ENCODE measurements at places on chromosomes 12 and 14. TPM values are rescaled to one million over a fixed set of nuclear protein-coding genes. Genes with fewer than 3 reads are reported as not detected.

GRCh38 chr14:79018836-79019235 lies 848.7 kb downstream of the NRXN3 start:
- H3K4me3 ChIP-seq, result no peak overlapping the region
- no peaks in the 10 kb centered on the region for H3K27me3 ChIP-seq
- no peaks in the 10 kb centered on the region for H3K36me3 ChIP-seq
- H3K27ac ChIP-seq, result no peak overlapping the region
- no peak for DNase-seq
- H3K4me1 ChIP-seq, result no peaks in the 10 kb centered on the region

- H3K27ac ChIP-seq, result no peak overlapping the region
- no peak overlapping the region for H3K4me3 ChIP-seq
- no peak for DNase-seq
- no peaks in the 10 kb centered on the region for H3K27me3 ChIP-seq
Observed at GRCh38 chr12:131267576-131267975, 313.9 kb downstream of the ADGRD1 start.

DNA sequence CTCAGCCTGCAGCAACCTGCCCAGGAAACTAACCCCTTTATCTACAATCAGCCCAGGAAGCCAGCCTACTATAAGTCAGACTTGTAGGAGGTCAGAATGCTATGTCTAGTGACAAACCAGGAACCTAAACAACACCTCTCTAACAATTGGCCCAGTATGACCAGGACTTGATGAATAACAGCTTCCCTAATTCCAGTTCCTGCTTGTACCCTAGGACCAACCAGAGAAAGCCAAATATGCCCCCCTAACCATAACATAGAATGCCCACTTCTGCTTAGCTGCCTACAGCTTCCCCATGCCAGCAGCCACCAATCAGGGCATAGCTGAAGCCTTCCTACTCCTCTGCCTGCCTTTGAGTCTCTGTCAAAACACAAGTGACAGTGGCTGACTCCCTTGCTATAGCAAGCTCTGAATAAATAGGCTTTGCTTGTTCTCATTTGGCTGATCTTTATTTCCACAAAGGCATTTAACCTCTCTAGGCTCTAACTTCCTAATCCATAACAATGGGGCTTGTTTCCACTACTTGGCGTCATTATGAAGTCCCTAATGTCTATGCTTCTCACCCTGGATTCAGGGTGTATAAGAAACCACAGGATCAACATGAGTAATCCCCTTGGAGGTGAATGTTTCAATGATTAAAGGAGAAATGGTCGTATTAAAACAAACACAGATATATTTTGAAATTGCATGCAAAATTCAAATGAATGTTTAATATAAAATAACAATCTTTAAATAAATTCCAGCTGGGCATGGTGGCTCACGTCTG lies 220.2 kb downstream of the ANO6 start:
- no peak for DNase-seq
- H3K4me3 ChIP-seq, result no peak overlapping the region
- H3K27me3 ChIP-seq, result no peaks in the 10 kb centered on the region
- H3K36me3 ChIP-seq, result peaks cover 6% of the 10 kb centered on the region
- peaks cover 10% of the 10 kb centered on the region for H3K4me1 ChIP-seq

DNA sequence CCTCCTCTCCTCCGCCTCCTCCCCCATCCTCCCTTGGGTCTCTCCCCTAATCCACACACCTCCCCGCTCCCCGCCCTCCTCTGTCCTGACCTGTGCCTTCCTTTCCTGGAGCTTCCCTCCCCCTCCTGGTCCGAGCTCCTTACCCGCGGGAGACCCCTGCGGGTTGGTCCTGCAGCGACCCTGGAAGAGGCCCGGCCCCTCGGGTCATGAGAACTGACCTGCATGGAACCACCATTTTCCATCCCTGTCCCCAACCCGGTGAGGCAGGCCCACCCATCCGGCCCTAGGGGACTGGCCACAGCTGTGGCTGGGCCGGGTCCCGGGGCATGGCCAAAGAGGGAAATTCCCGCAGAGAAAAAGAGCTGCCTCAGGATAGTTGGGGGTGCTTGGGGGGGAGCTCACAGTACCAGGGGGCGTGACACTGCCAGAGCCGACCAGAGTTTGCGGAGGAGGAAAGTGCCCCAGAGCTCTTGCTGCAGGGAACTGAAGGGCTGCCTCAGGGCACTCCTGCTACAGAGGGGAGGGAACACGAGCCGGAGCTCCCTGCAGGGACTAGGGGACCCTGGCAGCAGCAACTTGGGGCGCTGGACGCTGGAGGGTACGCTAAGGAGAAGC lies 613 bp downstream of the ARHGEF40 start:
- peak overlapping the region; percentile 88 for H3K4me3 ChIP-seq
- no peak for DNase-seq
- H3K36me3 ChIP-seq, result no peaks in the 10 kb centered on the region
- no peaks in the 10 kb centered on the region for H3K27me3 ChIP-seq
- H3K27ac ChIP-seq, result peak overlapping the region; percentile 81

GRCh38 chr12:60419986-60420385 lies 824.2 kb downstream of the SLC16A7 start:
- H3K4me1 ChIP-seq, result no peaks in the 10 kb centered on the region
- H3K27ac ChIP-seq, result no peak overlapping the region
- DNase-seq, result no peak

GRCh38 chr12:107661830-107662229 lies 23.8 kb upstream of the PWP1 start:
- H3K36me3 ChIP-seq, result no peaks in the 10 kb centered on the region
- H3K4me3 ChIP-seq, result no peak overlapping the region
- no peaks in the 10 kb centered on the region for H3K27me3 ChIP-seq
- no peaks in the 10 kb centered on the region for H3K4me1 ChIP-seq

DNA sequence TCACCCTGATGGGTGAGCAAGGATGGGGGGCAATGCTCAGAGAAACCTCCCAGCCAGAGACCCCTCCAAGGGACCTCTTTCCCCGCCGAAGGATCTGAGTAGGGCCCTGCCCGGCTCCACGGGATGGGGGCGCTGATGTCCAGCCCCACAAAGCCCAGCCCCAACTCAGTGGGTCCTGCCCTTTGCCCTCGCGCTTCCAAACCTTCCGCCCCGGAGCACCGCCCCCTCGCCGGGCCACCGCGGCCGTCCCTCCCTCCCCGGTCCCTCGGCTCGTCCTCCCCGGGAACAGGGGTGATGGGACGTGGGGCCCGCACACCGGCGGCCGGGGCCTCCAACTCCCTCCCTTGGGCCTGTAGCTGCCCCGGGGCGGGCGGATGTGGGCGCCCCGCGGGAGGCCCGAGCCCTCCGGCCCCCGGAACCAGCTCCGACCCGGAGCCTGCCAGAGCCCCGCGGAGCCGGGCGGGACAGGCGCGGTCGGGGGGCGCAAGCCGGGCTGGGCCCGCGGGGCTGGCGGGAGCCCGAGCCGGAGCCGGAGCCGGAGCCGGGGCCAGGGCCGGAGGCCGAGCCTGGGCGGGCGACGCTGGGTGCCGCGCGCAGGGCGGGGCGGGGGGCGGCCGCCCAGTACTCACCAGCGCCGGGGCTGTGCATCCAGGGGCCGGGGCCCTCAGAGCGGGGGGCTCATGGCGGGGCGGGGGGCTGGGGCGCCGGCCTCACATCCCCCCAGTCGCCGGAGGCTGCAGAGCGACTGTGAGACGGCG lies 386 bp downstream of the HDAC7 start:
- peaks cover 76% of the 10 kb centered on the region for H3K4me1 ChIP-seq
- H3K4me3 ChIP-seq, result peak overlapping the region; percentile 81
- DNase-seq, result peak; percentile 50
- no peaks in the 10 kb centered on the region for H3K27me3 ChIP-seq
- H3K27ac ChIP-seq, result peak overlapping the region; percentile 99
- H3K36me3 ChIP-seq, result no peaks in the 10 kb centered on the region

- H3K27me3 ChIP-seq, result no peaks in the 10 kb centered on the region
- H3K4me3 ChIP-seq, result no peak overlapping the region
- H3K4me1 ChIP-seq, result no peaks in the 10 kb centered on the region
- H3K27ac ChIP-seq, result no peak overlapping the region
Observed at GRCh38 chr12:102462386-102462785, 18.0 kb downstream of the IGF1 start.

DNA sequence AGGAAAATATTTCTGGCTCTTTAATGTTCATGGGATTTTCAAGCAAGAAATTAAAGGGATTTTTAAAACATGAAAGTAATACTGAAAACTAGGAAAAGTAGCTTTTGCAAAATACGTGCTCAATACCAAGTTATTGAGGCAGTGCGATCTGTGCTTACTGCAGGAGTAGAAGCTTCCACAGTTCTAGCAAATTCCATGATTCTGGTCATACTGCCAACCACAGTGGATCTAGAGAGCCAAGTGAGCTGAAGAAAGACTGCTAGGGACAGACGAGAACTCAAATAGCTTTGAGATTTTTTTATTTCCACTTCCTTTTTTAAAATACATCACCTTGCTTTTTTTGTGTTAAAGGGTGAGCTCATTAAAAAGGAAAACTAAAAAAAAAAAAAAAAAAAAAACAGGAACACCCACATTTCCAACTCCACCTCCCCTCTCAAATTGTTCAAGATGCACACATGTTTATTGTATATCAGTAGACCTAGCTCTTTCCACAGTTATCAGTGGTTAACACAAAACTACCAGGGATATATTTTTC lies 26.2 kb downstream of the EGLN3 start:
- H3K27ac ChIP-seq, result no peak overlapping the region
- no peaks in the 10 kb centered on the region for H3K27me3 ChIP-seq
- no peaks in the 10 kb centered on the region for H3K36me3 ChIP-seq

DNA sequence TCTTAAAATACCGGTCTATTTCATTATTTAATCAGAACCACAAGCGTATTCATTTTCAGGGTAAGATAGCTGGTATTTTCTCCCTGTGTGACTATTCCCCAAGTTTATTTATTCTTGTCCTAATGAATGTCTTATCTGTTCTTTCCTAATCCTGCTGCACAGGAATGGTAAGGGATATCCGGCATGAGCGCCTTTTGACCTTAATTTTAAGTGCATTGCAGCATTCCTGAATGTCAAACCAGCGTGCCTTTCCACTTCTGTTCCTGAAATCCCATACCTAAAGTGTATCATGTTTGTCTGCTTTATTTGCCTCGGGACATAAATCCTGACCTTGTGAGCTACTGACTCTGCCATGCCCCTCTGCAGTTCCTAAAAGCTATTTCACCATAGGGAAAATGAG lies 1713.2 kb upstream of the FLRT2 start:
- no peaks in the 10 kb centered on the region for H3K4me1 ChIP-seq
- DNase-seq, result no peak
- no peaks in the 10 kb centered on the region for H3K36me3 ChIP-seq

- no peak overlapping the region for H3K27ac ChIP-seq
- H3K4me1 ChIP-seq, result peaks cover 8% of the 10 kb centered on the region
Observed at GRCh38 chr12:92062539-92063493, 82.8 kb downstream of the BTG1 start.

- H3K4me3 ChIP-seq, result no peak overlapping the region
- no peak overlapping the region for H3K27ac ChIP-seq
- H3K4me1 ChIP-seq, result no peaks in the 10 kb centered on the region
- no peaks in the 10 kb centered on the region for H3K36me3 ChIP-seq
- no peak for DNase-seq
Observed at GRCh38 chr12:120932956-120933526, 28.9 kb upstream of the SPPL3 start.

DNA sequence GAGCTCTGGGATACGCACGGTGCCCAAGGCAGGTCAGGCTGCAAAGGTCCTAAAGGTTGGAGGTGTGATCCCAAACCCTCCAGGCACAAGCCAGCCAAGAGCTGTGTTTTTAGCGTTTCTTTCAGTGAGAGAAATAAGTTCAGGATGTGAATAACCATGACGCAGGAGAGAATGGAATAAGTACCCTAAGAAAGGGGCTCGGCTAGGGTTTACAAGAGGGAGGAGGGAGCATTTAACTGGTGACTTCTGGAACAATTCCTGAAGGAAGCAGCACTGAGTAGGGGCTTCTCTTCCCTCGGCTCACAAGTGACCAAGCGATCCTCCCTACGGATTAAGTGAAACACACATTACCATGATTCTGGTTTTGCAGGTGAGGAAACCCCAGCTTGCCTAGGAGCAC lies 29.4 kb downstream of the SSH1 start:
- H3K4me3 ChIP-seq, result no peak overlapping the region
- DNase-seq, result no peak
- H3K27me3 ChIP-seq, result no peaks in the 10 kb centered on the region
- H3K4me1 ChIP-seq, result no peaks in the 10 kb centered on the region
- no peaks in the 10 kb centered on the region for H3K36me3 ChIP-seq

DNA sequence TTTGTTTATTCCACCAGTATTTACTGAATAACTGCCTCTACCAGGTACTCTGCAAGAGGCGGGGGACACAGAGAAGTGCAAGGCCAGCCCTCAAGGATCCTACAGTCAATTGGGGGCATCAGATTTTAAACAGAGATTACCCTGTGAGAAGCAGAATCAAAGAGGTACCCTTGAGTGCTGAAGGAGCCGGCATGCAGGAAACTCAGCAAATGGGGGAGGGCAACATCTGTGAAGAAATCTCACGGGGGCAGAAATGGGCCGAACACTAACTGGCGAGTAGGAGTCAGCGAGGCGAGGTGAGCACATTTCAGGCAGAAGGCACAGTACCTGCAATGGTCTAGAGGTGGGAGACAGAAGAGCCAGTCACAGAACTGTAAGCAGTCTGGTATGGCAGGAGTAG lies 9.0 kb downstream of the GALNT6 start:
- H3K36me3 ChIP-seq, result no peaks in the 10 kb centered on the region
- no peak overlapping the region for H3K4me3 ChIP-seq
- no peak overlapping the region for H3K27ac ChIP-seq
- DNase-seq, result no peak
- no peaks in the 10 kb centered on the region for H3K4me1 ChIP-seq

GRCh38 chr14:87748558-87748957 lies 244.4 kb downstream of the GALC start:
- no peak overlapping the region for H3K4me3 ChIP-seq
- H3K27ac ChIP-seq, result no peak overlapping the region
- H3K36me3 ChIP-seq, result no peaks in the 10 kb centered on the region
- H3K4me1 ChIP-seq, result no peaks in the 10 kb centered on the region
- H3K27me3 ChIP-seq, result no peaks in the 10 kb centered on the region
- DNase-seq, result no peak

Gene CSRP2
- total RNA-seq, result 14.9 TPM

Gene GDF3
- total RNA-seq, result not detected

Gene P2RX2
- not detected for total RNA-seq

Gene PLEKHH1
- 5.4 TPM for total RNA-seq

Gene RILPL2
- total RNA-seq, result 5.2 TPM

Gene LALBA
- total RNA-seq, result not detected

Gene VAMP1
- 31.0 TPM for total RNA-seq

Measured in tibial nerve (tissue), 4 donors.